ENCODE measurements at places on chromosomes 12 and 14.

DNA sequence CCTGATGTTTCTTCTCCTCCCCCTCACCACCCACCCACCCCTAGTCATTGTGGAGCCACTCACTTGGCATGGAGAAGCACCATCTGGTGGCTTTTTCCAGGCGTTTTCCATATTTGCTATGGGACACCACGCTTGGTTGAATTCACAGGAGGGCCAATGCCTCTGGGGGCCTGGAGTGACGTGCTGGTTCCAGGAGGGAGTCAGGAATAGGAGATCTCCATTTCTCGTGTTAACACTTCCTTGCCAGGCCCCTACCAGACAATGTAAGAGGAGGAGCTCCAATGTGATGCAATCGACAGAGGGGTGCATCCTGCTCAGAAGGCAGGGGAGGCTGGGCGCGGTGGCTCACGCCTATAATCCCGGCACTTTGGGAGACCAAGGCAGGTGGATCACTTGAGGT lies 21.6 kb upstream of the TESC start:
- no peak for DNase-seq

DNA sequence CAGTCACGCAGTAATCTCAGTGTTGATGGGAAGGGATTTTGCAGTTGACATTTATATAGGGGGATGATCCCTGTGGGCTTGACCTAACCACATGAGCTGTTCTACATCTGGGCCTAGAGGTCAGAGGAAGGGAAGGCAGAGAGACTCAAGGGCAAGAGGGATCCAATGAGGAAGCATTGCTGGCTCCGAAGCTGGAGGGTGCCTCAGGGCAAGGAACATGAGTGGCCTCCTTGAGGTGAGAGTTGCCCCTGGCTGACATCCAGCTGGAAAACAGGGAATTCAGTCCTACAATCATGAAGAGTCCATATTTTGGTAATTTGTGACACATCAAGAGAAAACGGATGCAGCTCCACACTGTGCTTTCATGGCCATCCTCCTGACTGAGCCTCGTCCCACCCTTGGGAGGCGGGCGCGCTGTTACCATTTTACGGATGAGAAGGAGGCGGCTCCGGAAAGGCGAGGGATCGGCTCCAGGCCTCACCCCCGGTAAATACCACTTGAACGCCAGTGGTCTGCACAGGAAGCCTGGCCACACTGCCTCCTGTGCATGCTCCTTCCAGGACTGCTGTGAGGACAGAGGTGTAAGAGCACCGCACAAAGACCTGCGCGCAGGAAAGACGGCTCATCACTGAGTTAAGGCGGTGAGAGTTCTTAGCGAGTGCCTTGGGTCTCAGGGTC lies 18.5 kb upstream of the FKBP4 start:
- DNase-seq, result no peak

DNA sequence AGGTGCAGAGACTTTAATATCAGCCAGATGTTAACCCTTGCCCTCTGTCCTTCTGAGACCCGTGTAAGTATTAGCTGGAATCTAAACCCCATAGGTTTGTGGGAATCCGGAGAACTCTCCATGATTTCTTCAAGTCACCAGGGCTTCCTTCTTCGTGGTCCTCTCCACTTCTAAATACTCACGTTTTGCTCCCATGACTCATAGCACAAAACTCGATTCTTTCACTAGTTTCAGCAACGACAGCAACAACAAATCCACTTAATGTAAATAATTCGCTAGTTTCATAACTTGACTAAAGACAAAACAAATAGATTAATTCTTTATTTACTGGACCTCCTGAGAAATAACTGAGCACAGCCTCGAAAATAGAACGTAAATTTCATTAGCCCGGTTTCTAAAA lies 4.4 kb upstream of the CLEC2A start:
- DNase-seq, result no peak

GRCh38 chr12:105270671-105271255 lies 34.8 kb upstream of the APPL2 start:
- DNase-seq, result no peak

- no peak for DNase-seq
Observed at GRCh38 chr12:83185241-83185640, 498.5 kb downstream of the TMTC2 start.

DNA sequence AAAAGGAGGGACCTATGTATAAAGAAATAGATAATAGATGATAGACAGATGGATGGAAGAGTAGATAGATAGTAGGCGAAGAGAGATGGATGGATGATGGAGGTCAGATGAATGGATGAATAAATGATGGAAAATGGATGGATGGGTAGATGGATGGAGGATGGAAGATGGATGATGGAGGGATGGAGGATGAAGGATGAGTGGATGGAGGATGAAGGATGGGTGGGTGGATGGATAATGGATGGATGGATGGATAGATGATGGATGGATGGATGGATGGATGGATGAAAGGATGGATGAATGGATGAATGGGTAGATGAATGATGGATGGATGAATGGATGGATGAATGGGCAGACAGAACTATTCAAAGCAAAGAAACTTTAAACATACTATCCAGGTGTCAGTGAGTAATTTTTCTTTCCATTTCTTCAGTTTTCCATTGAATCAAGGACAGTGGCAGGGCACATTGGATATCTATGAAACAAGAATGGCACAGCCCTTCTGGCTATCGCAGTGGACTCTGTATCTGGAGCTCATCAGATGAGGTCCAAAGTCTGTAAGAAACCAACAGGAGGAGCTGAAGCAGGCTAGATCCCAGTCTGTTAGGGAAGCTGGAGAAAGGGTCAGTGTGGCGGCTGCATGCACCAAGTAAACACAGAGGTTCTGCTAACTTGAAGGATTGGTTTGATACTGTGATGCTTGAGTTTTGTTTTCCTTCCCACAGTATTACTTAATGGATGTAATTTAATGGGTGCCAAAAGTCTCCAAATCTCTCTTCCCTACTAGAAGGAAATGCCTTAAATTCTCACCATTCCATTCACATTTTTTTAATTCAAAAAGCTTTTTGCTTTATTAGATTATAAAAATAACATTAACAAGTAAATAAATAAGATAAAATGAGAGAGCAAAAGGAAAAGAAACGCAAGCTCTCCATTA lies 18.1 kb upstream of the MED13L start:
- no peak for DNase-seq

- no peak for DNase-seq
Observed at GRCh38 chr12:15856097-15856982, 25.8 kb upstream of the STRAP start.

GRCh38 chr14:74142523-74142922 lies 57.8 kb downstream of the LIN52 start:
- DNase-seq, result no peak

DNA sequence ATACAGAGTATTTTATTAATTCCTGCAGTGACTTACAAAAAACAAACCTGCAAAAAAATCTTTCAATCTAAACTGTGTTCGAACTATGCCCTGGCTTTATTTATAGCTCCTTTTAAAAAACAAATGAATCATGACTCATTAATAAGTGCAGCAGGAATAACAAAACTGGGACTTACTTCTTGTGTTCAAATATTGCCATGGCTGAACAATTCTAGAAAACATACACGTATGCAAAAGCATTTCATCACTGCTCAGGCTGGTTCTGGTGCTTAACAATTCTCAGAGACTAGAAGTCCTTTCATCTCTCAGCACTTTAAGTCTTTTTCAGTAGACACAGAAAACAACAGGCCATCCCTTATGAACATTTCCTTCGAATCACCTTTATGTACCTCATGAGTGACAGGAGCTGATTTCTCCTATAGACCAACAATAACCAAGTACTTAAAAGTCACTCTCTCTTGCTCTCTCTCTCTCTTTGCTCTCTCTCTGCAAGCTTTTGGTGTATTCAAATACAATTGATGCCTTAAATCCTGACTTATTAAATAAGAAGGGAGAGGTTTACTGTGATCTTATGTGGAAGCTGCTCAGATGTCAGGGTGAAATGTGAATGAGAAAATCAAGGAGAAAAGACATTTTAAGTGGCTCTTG lies 268.8 kb downstream of the TTC8 start:
- no peak for DNase-seq

GRCh38 chr12:9687228-9687627 lies 17.7 kb downstream of the CLEC2D start:
- DNase-seq, result no peak

GRCh38 chr12:94618995-94619695 lies 31.2 kb downstream of the TMCC3 start:
- DNase-seq, result no peak

DNA sequence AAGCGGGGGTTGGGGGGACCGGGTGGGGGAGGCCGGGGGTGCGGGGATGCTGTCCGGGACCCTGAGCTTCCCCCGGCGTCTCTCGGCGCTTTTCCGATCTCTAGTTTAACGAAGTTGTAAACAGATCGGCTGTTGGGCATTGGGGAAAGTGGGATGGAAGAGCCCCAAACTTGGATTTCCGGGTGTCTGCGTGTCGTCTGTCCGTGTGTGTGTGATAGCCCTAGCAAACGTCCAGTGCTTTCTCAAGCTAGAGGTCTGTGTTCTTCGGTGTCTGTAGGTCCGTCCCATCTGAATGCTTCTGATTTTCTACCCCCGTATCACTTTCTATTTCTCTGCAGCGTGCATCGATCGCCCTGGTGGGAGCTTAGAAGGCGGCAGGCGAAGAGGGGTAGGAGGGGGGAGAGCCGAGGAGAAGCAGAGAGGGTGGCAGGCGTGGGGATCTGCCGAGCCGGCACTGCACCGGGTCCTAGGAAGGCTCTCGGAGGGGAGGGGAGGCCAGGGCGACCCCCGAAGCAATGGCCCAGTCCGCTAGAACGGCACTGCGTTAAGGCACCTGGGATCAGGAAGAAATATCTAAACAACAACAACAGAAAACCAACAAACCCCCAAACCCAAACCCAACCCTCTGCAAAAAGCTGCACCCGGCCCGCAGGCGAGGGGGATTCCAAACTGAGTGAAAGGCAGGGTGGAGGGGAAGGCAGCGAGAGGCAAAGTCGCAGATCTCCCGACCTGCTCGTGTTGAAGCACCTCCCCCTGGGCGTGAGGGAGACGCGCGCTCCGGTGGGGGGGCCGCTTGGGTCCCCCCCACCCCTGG lies 1.0 kb downstream of the KCNA1 start:
- DNase-seq, result no peak

DNA sequence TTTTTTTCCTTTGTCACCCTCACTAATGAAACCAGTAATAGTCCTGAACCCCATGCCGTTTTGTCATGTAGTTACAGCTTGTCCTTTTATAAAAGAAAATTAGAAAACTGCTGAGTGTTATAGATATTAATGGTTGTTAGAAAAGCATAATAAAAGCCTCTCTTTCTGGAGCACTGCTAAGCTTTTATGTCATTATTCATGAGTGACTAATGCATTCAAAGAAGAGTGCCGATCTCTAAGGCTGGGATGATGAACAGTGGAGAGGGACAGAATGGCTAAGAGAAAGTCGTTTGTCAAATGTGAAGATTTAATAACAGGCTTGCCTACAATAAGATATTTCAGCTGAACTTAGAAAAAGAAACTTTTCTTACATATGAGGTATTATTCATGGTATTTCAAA lies 121.6 kb downstream of the MGAT4C start:
- DNase-seq, result no peak

DNA sequence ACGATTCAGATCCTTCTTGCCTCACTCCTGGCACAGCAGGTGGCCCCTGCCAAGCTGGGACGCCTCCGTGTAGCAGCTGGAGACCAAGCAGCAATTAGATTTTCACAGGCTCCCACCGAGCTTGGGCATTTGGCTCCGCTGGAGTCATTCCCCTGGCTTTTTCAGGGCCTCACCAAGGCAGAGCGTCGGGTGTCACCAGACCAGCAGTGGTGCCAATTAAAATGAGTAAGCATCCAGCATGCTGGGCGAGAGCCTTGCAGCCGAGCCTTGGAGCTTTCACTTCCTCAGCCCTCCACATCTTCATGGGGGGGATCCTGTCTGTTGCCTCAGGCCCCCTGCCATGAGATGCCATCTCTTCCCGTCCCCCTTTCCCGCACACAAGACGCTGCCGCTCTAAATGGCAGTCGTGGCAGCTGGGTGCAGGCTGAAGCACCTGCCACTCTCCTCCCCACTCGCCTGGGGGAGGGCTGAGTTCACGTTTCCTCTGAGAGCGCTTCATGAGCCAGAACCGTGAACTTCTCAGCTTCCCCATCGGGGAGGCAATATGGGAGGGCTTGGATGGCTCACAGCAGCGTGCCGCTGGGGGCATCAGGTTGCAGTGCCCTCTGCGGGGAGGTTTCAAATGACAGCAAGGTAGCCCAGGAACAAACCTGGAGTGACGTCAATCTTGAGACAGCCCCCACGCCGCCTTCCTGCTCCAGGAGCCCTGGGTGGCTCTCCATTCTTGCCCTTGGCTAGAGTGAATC lies 11.7 kb downstream of the TPCN1 start:
- DNase-seq, result peak; percentile 77

- no peak for DNase-seq
Observed at GRCh38 chr12:88805692-88806091, 225.4 kb upstream of the KITLG start.

DNA sequence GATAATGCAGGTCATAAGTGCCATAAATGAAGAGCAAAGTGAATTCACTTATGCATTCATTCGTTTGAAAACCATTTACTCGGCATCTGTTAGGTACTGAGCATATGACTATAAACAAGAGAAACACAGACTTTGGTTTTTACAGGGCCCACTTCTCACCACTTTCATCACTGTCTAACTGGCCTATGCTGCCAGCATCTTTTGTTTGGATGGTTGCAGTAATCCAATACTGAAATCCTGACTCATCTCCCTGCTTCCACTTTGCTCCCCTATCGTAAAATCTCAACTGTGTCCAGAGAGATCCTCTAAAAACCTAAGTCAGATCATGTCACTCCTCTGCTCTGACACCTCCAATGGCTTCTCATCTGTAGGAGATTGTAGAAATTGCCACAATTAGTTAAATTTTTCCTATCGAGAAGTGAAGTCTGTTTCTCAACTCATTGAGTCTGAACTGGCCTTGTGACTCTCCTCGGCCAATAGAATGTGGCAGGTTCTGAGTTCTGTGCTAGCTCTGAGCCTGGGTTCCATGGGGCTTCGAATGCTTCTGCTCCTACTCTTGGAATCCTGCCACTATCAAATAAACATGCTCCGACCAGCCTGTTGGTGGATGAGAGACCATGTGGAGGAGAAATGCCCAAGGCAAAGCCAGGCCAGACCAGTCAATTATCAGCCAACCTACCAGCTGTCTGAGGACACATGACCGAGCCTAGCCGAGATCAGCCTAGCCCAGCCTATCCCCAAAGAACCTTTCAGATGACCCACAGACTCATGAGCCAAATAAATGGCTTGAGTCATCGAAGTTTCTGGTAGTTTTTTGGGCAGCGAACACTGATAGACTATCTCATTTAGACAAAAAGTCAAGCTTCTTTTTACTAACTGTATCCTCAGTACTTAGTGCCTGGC lies 2.2 kb upstream of the BATF start:
- no peak for DNase-seq

GRCh38 chr12:122527478-122527944 lies 462 bp downstream of the KNTC1 start:
- DNase-seq, result no peak

- DNase-seq, result no peak
Observed at GRCh38 chr12:6667559-6668210, 4.8 kb upstream of the ING4 start.

- no peak for DNase-seq
Observed at GRCh38 chr14:78644824-78645559, 474.8 kb downstream of the NRXN3 start.
